Stimulated activated CD8-positive, alpha-beta memory T cell treated with anti-CD3 and anti-CD28 coated beads, Interleukin-4, amount 100 ng/mL, for 4 hours (primary cell): ENCODE measurements at places on chromosomes 1 and 21.

GRCh38 chr1:234871710-234872271 lies 256.8 kb downstream of the TOMM20 start:
- DNase-seq = no peak

GRCh38 chr1:234226113-234226818 lies 147.0 kb upstream of the COA6 start:
- no peak for DNase-seq

DNA sequence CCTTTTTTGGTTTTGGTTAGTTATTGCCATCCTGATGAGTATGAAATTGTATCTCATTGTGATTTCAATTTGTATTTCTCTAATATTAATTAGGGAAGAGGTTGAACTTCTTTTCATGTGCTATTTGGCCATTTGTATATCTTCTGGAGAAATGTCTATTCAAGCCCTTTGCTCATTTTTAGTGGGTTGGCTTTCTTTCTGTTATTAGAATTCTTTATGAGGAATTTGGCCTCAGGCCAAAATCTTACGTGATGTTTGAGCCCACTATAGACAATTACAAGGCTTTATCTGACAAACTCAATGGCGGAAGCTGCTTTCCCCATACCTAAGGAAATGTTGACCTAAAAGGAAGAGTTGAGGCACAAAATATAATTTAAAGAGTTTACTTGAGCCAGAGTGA lies 32.9 kb downstream of the IVNS1ABP start:
- no peak for DNase-seq

DNA sequence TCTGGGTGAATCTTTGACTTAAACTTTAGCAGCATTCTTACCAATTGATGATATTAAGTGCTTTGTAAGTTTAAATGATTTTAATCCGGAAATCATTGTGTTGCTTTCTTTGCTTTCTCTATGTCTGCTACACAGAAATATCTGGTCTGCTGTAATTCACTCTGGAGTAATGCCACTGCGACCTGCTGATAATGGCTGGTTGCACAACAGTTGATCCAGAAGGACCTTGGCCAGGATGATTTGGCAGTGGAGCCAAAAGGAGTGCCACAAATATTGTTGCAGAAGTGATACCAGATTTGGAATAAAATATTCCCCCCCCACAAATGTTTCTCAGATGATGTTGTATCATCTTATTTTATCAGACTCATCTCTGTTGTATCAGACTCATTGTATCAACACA lies 2063.9 kb downstream of the MRPL39 start:
- no peak for DNase-seq

DNA sequence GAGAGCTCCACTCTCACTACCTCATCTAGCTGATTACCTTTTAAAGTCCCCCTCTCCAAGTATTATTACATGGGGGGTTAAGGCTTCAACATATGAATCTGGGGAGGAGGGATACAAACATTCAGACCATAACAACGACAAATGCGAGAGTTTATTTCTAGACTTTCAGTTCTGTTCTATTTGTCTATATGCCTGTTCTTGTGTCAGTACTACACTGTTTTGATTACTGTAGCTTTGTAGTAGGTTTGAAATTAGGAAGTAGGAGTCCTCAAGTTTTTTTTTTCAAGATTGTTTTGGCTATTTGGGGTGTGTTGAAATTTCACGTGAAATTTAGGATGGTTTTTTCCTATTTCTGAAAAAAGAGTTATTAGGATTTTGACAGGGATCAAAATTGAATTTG lies 16.3 kb downstream of the ZMYM4 start:
- DNase-seq = no peak

DNA sequence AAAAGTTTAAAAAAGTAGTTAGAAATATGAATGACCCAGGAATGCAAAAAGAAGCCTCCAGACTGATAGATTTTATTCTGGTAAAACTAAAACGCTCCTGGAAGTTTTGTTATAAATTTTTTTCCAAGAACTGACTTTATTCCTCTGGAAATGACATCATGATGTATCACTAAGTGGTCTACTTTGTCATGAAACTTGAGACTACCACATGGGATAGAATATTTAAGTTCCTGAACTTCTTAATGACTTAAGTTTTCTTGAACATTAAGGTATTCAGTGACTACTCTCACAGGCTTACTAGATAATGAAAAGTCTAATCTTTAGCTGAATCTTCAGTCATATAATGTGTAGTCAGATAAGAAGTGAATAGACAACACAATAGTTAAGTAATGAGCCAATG lies 842.2 kb downstream of the USP25 start:
- no peak for DNase-seq

DNA sequence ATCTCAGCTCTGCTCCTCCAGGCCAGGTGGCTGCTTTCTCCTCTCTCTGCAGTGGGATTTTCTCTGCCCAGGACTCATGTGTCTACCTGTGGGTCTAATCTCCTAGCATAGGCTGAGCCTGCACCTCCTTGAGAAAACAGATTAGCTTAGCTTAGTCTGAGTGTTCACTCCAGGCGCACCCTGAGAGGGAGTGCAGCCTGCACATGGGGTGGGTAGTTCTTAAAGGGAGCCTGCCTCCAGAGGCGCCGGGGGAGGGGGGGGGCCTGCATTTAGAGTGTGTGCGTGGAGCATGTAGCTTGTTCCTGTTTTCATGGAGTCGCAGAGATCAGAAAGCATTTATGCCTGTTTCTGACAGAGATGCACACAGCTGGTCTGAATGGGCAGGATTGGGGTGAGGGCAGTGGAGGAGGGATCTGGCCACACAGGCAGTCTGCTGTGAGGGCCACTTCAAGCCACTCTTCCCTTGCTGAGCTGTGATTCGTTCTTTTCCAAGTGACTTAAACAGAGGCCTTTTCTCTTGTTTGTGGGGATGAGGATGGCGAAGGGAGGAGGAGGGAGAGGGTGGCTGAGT lies 45.2 kb downstream of the GALNT2 start:
- DNase-seq = no peak
